CD4-positive, alpha-beta T cell treated with Interleukin-12 subunit alpha and Interleukin-12 subunit beta, for 1 hour (primary cell): ENCODE measurements at places on chromosomes 12 and 14.

GRCh38 chr14:90096566-90096965 is 34.8 kb downstream of the KCNK13 start:
- no peak for DNase-seq

DNA sequence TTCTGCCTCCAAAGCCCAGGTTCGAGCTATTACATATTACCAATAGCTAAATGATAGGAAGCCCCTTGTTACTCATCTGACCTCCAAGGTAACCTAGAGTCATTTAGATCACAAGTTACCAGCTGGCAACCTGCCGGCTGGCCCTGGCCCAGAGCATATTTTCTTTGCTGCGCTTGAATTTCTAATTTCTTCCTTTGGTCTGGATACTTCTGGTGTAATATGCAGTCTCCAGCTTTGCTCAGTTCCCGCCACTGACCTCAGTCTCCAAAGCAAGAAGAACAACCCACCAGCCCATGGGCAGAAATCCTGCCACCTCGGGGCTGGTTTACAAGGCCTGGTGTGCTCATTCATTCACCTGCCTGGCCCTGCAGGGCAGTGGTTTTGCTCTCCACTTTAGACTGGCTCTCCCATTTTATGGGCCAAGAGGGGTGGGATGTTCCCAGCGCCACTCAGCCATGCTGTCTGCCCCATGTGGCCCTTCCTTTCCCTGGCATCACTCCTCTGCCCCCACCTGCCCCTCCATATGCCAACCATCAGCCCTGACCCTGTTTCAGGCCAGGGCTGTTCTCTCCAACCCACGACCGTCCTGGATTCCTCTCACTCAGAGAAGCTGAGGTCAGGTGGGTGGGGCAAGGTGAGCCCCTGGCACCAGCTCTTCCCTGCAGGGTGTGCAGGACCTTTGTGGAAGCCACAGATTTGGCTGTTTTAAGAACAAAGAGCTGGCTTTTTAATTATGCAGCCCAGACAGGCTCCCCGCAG is 76.0 kb downstream of the PRIMA1 start:
- DNase-seq: no peak

GRCh38 chr12:43222796-43223195 is 329.2 kb downstream of the ADAMTS20 start:
- no peak for DNase-seq

DNA sequence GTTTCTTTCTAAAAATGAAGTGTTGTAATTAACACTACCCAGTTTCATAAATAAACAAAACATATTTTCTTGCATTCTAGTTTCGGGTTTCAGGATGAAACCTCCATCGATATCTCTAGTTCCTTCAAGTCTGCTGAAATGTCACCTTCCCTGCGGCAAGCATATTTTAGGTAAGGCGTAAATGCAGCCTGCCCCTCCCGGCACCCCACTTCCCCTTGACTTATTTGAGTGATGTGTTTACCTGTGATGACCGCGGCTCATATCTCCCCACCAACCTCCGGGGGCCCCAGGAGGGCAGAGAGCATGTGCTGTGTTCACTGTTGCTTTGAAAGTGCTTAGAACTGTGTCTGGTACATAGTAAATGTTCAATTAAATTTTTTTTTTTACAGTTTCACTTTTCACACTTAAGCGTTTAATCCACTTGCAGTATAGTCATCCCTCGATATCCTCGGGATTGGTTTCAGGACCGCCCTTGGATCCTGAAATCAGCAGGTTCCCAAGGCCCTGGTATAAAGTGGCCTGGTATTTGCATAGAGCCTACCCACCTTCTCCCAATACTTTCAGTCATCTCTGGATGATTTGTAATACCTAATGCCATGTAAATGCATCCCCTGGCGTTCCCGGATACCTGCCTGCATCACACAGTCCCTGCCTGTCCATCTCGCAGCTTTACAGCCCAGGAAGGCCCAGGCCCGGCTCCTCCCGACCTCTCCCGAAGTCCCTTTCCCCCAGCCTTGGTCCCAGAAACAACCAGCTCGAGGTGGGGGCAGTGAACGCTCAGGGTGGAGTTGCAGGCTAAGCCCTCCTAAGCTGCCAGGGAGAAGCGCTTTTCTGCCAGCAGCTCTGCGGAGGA is 40.2 kb upstream of the FBRSL1 start:
- DNase-seq: peak; percentile 32

- DNase-seq: no peak
Observed at GRCh38 chr14:50025776-50026175, 90.6 kb downstream of the VCPKMT start.

DNA sequence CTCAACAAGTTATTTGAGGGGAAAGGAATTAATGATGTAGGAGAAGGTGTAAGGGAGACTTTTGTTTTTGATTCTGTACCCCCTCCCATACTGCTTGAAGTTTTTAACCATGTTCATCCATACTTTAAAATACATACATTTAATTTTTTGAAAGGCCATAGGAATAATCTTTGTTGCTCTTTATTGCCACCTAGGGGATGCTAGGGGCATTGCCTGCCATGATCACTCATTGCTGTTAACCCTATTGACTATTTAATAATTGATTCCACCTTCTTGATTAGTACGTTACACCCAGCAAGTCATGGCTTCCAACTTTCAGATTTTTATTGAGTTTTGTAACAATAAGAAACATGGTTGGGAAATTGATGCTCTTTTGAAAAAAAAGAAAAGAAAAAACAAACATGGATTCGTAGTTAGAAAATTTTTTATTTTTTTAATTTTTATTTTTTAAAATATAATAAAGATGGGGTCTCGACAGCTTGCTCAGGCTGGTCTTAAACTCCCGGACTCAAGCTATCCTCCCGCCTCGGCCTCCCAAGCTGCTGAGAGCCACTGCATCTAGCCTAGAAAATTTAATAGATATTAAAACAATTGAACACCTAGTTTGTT is 8.5 kb upstream of the PRKAB1 start:
- DNase-seq: peak; percentile 67

DNA sequence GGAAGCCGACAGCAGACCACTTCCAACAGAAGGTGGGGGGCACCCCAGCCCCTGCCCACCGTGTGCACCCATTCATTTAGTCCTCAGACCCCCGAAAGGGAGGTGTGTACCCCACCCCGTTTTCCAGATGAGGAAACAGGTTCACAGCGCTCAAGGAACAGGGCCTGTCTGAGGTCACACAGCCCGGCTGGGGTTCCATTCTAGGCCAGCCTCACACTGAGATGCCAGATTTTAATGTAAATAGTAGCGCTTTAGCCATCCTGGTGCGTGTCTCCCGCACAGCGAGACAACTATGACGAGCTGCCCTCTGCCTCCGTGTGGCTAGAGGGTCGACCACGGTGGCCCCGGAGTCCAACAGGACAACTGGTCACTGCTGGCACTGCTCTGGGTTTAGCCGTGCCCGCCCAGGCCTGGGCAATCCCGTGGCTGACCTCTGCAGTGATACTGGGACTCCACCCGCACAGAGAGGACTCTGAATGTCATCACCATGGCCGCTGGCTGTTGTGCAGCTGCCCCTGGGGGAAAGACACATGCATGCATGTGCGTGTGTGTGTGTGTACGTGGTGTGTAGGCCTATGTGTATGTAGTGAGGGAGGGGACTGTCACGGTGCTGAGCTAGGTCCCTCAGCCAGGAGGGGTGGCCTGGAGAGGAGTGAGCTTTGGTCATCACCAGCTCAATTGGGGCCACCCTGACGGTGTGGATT is 31.6 kb downstream of the BEGAIN start:
- DNase-seq: no peak

DNA sequence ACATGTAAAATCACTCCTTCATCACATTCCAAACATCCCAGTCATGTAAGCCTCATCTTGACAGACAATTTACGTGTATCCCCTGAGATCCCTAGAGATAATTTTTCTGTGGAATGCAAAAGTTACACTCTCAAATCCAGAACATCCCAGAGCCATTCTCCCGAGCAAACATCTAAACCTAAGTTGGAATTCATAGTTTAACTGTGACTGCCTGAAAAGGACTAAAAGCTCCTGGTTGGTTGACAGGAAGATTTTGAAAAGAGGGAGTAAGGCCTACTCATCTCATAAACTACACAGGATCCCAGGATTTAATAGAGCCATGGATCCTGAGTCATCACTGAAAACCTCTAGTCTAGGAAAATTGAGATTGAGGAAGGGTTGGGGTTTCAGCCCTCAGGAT is 123.6 kb downstream of the SCN8A start:
- DNase-seq: no peak

DNA sequence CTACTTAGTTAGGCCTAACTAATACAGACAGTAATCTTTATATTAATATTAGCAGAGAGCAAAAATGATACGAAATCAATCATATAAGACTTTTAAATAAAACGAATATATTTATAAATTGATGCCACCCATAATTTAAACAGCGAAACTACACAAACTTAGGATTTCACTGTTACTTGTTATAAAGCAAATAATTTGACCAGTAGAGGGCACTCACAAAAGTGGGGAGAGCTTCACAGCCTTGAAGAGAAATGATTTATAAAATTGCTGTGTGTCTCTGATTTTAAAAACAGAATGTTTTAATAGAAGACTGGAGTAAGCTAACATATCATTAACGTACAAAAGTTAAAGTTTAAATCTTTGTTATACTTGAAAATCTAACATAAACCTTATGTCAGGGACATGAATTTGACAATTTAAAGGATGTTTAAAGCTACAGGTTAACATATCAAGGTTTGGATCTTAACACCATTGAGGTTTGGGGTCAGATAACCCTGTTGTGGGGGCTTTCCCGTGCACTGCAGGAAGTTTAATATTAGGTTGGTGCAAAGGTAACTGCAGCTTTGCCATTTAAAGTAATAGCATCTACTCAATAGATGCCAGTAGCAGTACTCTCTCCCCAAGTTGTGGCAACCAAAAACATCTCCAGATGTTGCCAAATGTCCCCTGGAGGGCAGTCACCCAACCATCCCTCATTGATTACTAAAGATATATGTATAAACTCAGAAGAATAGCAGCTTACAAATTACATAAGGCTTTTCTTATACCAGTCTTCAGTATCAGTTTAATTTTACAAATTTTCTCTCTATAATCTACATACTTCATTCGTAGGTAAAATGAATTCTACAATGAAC is 9.3 kb downstream of the KRAS start:
- peak; percentile 72 for DNase-seq

DNA sequence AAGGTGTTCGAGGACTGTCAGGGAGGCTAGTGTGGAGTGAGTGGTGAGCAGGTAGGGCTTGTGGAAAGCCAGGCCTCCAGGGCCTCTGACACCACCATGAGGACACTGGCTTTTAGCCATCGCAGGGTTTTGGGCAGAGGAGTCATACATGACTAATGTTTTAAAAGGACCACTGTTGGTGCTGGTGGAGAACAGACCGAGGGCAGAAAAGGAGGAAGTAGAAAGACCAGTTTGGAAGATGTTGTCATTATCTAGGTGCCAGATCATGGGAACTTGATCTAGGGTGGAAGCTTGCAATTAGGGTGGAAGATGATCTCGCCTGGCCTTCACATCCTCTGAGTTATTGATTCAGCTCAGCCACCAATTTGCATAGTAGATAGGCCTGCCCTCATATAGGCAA is 144.2 kb downstream of the C12orf75 start:
- DNase-seq: no peak

GRCh38 chr12:122834104-122834920 is 945 bp upstream of the HIP1R start:
- no peak for DNase-seq
